ENCODE measurements at places on chromosomes 7 and 10.

- peak; percentile 67 for DNase-seq
Measured at GRCh38 chr7:28957064-28957750, 923 bp downstream of the TRIL start.

GRCh38 chr10:130136226-130137089 lies at the start of gene GLRX3:
TSS of gene GLRX3 (plus strand) at chr10:130136391. CDS start at chr10:130136421, 30 bp downstream.
- peak; percentile 98 for DNase-seq

- no peak for DNase-seq
Measured at GRCh38 chr10:105025092-105025491, 384.0 kb downstream of the SORCS3 start.

- peak; percentile 42 for DNase-seq
Measured at GRCh38 chr10:12729885-12730284, 271.6 kb downstream of the CCDC3 start.

GRCh38 chr10:7817984-7818294 lies 366 bp upstream of the TAF3 start:
- no peak for DNase-seq

DNA sequence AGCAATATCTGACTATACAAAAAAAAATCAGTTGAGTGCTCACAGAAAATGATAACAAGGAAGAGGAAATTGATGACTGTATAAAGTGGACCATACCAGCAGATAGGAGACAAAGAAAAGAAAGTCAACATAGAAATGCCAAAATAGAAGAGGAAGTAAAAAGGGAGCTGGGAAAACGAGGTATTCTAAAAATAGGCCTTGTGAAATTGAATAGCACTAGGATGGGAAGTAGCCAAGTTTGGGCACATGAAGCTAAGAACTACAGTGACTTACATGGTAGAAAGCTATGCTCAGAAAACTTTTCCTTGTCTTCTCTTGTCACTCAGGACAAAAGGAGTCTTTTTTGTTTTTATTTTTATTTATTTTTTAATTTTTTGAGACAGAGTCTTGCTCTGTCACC lies 76.2 kb upstream of the APBB1IP start:
- no peak for DNase-seq

- no peak for DNase-seq
Measured at GRCh38 chr10:123236126-123236525, 81.9 kb downstream of the BUB3 start.

GRCh38 chr10:81570878-81571794 lies 303.9 kb upstream of the NRG3 start:
- no peak for DNase-seq

DNA sequence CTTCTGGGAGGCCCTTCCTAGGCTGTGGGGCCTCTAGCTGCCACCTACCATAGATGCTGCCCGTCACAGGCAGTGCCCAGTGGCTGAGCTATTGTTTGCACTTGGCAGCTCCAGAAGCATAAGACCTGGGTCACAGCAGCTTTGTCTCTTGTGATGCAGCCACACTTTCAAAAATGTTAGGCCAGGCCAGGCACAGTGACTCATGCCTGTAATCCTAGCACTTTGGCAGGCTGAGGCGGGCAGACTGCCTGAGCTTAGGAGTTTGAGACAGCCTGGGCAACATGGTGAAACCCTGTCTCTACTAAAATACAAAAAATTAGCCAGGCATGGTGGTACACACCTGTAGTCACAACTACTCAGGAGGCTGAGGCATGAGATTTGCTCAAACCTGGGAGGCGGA lies 9.5 kb upstream of the KAZALD1 start:
- DNase-seq, result no peak

- DNase-seq, result no peak
Measured at GRCh38 chr7:127635659-127636285, 16.2 kb upstream of the SND1 start.
